Right lung (tissue), 10 donors: ENCODE measurements at places on chromosomes 7 and 10. TPM values are rescaled to one million over a fixed set of nuclear protein-coding genes. Genes with fewer than 3 reads are reported as not detected.

DNA sequence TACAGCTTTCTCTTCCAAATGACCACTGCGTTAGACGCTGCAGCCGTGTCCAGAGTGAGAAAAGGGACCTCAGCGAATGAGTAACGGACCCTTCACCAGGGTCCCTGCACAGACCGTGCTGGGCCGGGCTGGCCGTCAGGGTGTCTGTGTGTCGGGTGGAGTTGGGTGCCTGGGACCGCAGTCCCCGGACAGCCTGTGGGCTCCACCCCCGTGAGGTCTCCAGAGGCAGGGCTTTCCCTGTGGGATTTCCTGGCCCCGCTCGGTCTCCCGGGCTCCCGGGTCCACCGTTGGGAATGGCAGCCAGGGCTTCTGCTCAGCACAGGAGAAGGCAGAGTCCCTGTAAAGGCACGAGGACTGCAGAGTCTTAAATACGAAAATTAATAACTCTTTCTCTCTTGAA is 509.7 kb downstream of the TCERG1L start:
- no peak for DNase-seq

DGKB gene
- polyA plus RNA-seq: 0.25 TPM

DNA sequence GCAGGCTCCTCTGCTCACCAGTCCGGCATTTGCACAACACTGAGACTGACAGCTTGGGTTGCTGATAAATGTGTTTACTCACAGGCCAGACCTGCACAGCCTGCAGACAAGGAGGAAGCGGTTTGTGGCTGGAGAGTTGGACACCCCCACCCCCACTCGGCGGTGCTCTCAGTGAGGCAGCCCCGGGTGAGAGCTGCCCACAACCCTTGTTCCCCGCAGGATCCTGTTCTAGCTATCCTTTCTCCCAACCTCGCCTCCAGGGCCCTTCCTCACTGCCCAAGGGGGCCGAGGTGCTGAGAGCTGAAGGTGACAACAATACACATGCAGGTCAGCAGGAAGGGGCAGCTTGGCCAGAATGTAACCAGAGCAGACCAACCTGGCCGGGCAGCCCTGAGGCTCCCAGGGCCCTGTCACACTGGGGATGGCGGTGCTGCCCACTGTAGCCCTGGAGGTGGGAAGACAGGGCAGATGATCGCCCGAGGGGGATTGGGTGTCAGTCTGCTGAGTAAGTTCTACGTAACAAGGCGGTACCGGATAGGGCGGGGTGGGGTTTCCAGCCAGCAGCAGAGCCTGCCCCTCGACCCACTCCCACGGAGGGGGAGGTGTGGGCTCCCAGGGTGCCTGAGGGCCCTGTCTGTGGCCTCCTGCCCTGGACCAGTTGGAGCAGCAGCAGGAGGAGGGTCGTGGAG is 2.1 kb upstream of the ADAM8 start:
- DNase-seq: no peak

ZP3 gene
- 2.5 TPM for polyA plus RNA-seq

DNA sequence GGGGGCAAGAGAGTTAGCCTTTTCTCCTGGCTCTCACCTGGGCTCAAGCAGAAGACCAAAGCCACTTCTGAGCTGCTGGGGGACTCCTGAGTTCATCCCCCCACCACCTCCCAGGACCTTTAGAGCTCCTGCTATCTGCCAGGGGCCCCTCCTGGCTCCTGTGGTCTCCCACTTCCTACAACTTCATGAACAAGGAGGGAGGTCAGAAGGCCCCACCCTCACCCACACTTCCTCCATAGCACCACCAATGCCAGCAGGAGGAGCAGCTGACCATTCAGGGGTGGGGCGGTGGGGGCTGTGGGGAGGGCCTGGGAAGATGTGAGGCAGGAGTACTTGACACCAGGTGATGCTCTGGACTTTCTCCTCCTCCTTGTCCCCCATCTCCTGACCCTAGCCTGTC is 32.6 kb upstream of the ADCYAP1R1 start:
- no peak for DNase-seq

DNA sequence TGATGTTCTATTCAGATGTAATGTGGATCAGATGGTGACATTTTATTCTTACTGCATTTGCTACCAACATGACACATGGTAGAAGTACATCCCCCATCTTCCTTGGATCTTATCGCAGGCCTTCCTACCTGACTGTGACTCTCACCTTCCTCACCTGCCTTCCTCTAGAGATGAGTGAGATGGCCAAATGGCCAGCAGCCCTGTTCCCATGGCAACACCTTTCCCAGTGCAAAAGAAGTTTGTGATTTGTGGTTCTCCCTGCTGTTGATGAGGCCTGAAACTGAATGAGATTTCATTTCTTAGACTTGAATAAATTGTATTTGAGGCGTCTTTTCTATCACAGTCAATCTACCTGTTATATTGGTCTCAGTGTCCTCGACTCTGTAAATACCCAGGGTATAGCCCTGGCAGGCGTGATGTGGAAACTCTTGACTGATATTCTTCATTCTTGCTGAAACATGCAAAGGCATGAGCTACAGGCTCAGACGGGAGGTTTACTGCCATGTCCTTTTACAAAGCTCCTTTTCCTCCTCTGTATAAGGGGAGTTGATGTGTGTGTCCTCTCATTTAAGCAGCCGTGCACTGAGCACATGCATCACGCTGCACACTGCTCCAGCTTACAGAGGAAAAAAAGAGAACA is 440.7 kb upstream of the AKR1E2 start:
- DNase-seq: no peak

ARHGEF35 gene
- polyA plus RNA-seq: 16.0 TPM

DNA sequence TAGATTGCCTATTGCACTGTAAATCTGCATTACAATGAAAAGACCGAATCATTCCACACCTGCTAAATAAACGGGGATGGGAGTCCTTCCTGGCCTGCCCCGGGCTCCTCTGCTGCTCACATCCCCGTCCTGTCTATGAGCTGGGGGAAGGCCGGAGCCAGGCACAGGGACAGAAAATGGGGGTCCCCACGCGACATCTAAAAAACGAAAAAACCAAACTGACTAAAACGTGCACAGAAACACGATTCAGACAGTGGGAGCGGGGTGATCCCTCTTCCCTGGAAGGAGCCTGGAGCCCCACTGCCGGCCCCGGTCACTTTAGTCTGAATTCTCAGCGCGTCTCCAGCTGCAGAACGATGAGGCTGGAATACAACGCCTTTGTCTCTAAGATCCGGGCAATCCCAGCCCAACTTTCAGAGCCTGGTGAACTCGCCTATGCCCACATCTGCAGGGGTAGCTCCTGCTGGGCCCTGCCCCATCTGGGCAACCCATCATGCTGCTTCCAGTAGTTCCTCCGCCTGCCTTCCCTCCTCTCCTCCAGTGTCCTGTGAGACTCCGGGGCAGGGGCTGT is 78.0 kb downstream of the ADARB2 start:
- no peak for DNase-seq

TMEM229A gene
- 1.6 TPM for polyA plus RNA-seq

- no peak for DNase-seq
These were observed 23.1 kb upstream of the DDIT4 start for GRCh38 chr10:72250666-72251065.

DNA sequence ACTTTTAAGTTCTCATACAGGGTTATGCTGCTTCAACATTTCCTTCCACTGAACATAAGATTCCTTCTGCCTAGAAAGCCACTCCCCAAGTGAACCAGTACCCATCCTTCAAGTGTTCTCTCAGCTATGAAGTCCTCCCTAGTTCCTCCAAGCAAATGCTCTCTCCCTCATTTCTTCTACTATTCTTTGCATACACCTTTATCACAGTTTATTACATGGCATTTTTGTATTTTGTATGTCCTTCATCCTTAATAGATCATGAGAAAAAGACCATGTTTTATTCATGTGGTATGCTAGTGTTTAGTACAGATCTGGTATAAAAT is 1.9 kb downstream of the SYPL1 start:
- DNase-seq: no peak

PLEKHS1 gene
- polyA plus RNA-seq: 0.23 TPM

PHF14 gene
- 73.2 TPM for polyA plus RNA-seq

- no peak for DNase-seq
These were observed 9.6 kb downstream of the GDF10 start for GRCh38 chr10:47309408-47310089.

DNA sequence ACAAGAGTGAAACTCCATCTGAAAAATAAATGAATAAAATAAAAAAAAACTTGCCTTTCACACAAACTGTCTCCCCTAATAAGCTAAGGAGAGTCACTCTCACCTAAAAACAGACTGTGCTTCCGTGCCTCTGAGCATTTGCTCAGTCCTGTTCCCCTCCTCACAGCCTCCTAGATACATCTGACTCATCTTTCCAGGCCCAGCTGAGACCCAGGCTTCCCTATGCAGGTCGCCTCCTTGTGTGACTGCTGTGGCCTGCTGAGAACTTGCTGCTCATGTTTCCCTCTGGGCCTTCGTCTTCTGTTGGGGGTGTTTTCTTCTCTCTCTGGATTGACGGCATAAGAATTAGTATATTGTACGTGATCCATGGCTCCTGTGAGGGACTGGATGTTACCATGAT is 777.7 kb downstream of the LRMDA start:
- DNase-seq: no peak

TRIM50 gene
- polyA plus RNA-seq: 0.14 TPM

DNA sequence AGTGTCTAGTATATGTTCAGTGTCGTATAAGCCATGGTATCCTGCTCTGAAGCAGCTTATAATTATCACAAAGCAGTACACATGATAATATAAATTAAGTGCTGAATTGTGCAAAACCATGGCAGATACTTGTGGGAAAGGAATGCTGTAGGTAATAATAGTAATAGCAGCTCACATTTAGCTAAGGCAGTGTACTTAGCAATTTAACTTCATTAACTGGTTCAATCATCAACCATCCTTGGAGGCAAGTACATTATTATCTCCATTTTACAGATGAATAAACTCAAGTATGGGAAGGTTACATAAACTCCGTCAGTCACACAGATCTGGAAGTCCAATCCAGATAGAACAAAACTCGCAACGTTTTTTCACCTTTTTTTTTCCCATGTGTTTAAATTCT is 21.6 kb upstream of the RNF148 start:
- DNase-seq: no peak

PAPOLB gene
- polyA plus RNA-seq: 0.04 TPM

ARL4A gene
- polyA plus RNA-seq: 29.7 TPM

CPVL gene
- polyA plus RNA-seq: 8.2 TPM

GRCh38 chr10:11180228-11180627 is 162.6 kb downstream of the CELF2 start:
- DNase-seq: no peak

DNA sequence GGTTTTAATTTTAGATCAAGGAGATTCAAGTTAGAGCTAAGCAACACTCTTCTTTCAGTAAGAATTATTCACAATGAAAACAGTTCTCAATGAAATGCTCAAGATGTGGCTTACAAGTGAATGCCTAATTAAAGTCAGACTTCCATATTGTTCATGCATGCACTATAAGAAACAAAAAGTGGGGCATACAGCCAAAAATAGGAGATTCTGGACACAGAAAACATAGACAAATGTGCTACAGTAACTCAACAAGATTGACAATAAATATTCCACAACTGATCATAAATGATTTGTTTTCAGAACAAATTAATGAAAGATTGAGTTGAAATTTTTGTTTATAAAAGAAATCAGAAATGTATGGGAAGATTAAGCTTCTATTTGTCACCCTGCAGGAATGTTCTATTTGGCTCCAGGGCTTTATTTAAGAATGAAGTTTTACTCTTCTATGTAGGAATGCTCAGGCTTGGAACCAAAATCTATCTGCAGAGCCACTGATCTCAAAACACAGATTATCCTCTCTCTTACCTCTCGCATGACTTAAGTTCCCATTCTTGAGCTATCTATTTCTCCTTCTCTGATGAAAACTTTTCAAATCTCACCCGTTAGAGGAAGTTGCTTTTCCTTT is 89.0 kb upstream of the PIP4K2A start:
- DNase-seq: no peak

GRCh38 chr10:63708421-63708820 is 187.2 kb downstream of the REEP3 start:
- DNase-seq: no peak

- peak; percentile 21 for DNase-seq
These were observed 13.0 kb upstream of the WIPI2 start for GRCh38 chr7:5177060-5177459.

DNA sequence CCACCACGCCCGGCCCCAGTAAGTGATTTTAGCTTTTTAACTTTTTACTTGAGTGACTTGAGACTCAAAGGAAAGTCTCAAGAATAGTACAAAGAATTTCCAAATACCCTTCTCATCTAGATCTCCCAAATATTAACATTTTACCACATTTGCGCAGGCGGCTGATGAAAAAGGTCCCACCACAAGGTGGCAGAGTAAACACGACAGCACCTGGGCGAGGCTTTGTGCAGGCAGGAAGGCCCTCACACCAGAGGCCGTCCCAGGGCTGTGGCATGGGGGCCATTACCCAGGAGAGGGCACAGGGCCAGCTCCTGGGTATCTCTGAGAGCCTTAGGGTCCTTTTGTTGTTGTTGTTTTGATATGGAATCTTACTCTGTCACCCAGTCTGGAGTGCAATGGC is 50.0 kb upstream of the WIPI2 start:
- DNase-seq: no peak

GIMAP1 gene
- 5.6 TPM for polyA plus RNA-seq

GRCh38 chr7:121286742-121287734 is 41.8 kb upstream of the WNT16 start:
- no peak for DNase-seq

DNA sequence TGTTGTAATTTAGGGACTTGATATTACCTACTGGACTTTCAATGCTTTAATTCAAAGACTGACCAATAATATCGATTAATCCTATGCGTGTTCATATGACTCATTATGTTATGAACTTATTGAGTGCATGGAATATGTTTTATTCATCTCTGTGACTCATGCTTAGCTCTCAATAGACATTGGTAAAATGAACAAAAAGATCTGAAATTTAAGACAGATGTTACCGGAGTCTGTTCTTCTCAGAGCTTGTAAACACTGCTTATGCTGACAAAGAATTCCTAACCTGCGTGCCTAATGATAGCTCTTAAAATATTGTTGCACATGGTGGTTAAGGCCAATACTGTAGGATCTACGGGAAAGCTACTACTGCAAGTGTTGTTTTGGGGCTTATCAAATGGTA is 131.5 kb upstream of the ACBD5 start:
- no peak for DNase-seq

SNCG gene
- 5.6 TPM for polyA plus RNA-seq

ZNF488 gene
- 2.3 TPM for polyA plus RNA-seq

DNA sequence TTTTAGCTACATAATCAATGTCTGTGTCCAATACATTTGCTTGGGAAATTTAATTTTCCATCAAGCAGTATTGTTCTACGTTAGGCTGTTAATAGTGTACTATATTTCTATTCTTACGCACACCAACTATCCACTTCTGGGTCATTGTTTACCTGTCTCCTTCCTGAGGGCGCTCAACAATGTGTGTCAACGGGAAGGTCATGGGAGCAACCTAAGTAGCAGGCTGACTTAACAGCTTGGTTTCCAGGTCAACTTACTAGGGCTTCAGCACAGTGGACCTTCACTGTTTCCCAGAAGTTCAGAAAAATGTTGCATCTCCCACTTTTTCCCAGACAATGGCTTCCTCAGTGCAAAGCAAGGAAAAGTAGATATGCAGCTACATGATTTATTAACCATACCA is 13.7 kb downstream of the THSD7A start:
- no peak for DNase-seq
